ENCODE measurements at places on chromosomes 1 and 21.

- peak; percentile 57 for DNase-seq
Observed at GRCh38 chr1:921011-921837, 2.5 kb upstream of the SAMD11 start.

DNA sequence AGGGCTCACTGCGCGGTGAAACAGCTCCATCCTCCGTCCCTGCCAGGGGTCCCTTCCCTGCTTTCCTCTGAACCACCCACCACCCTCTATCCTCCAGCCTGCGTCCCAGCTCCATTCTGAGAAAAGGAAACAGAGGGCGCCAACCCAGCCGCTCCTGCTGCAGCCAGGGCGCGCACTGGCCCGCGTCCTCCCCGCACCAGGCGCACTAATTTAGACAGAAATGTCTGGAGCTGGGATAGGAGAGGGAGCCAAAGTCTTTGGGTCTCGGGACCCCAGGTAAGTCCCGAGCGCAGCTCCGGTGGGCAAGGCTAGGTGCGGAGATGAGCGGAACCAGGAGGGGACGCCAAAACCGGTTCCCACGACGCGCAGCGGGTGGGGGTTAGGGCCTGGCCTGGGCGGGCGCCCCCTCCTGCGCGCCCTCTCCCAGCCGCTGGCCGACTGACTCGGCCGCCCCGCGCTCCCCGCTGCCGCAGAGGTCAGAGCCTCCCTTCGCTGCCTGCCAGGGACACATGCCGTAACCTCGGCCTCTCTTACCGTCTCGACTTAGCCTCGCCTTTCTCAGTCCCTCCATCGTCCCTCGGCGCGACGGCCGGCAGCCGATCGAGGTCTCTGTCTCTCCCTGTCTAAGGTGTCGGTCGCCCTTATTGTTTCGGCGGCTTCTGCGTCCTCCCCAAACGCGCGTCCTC, 2.0 kb downstream of the CAMK2N1 start:
- peak; percentile 35 for DNase-seq

GRCh38 chr1:33656467-33657005, 184.1 kb downstream of the ZSCAN20 start:
- DNase-seq = no peak

- DNase-seq = no peak
Observed at GRCh38 chr1:14848203-14848602, 249.7 kb downstream of the KAZN start.

- no peak for DNase-seq
Observed at GRCh38 chr1:108502138-108502537, 52.0 kb downstream of the NBPF6 start.

- DNase-seq = no peak
Observed at GRCh38 chr1:65577278-65577677, 156.8 kb downstream of the LEPR start.

DNA sequence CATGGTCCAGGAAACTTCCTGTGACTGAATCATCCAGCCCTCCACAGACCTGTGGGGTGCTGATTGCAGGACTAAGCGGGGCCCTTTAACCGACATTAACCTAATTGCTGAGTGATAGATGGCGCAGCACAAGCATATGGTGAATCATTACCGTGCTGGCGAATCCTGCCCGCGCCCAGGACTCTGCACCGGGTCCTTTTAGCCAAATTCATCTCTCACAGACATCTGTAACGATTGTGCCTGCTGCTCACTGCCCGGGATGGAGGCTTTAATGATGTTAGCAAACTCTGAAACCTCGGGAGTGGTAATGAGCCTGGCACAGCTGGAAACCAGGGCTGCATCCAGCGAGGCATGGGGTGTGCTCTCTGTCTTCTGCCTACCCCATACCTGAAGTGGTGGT, 147.3 kb upstream of the CD34 start:
- peak; percentile 43 for DNase-seq

DNA sequence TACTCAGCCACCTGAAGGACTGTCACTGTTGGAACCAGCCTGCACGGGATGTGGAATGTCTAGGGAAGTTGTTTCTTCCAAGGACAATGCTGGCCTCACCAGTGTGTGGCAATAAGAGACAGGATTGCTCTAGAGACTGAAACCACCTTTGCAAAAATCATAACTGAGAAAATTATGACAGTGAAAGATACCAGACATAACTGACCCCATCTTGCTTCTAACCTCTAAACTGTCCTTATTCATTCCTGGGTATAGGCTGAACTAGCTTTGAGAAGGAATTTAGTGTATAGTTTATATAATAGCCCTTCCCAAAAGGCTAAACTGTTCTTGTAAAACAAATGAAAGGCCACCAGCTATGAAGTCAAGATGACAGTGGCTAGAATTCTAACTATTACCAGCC, 83.6 kb downstream of the IER5 start:
- no peak for DNase-seq

DNA sequence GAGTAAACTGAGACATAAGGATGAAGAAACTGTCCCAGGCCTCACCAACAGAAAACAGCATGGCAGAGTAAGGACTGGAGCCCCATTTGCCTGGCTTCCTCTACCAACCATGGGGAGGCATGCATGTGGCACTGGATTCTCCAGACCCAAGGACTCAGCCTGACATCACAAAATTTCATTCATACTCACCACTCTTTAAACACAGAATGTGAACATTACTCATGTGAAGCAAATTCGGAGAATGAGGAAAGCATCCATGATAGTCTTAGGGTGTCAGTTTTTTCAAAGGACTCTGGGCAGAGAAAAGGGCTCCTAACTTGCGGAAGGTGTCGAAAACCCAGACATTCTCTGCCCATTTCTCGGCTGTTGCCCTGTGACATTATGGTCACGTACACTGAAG, 83.9 kb downstream of the PCNX2 start:
- DNase-seq = no peak

DNA sequence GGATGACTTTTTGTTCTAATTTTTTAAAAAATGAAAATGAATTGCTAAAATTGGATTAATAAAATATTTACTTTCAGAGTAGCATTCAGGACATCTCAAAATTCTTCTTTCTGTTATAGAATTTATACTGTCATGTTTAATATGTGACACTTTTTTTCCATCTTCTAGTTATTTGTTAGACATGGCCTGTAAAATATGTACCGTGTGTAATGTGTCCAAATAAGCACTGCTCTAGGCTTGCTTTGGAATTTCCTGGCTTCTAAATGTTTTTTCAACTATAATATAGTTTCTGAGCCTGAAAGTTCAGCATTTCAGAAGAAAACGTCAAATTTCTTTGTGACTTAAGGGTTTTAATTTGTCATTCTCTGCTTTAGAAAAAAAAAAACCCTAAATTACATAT, 243.6 kb downstream of the DNM3 start:
- no peak for DNase-seq

- DNase-seq = no peak
Observed at GRCh38 chr1:27179379-27179778, 24.5 kb upstream of the SLC9A1 start.

DNA sequence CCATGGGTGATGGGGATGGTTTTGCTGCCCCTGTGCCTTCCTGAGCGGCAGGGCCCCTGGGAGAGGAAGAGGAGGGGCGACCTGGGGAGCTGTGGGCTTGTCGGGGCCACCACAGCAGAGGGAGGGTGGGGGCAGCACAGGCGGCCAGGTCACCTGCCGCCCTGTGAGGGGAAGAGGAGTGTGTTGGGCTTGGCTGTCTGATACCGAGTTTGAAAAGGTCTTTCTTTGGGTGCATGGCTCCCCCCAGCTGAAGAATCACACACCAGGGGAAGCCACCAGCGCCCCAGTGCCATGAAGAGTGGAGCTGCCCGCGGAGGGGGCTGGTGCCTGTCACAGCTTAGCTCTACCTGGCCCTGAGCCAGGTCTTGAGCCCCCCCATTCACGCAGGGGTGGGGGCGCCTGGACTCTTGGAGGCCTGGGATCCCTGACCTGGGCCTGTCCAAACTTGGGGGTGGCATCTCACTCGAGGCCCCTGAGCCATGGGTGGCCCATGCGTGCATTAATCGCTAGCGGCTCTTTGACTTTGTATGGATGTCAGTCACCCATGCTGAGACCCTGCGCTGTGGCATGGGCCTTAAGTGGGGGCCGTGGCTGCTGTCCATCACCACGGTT, 26.4 kb downstream of the CSTB start:
- DNase-seq = no peak

DNA sequence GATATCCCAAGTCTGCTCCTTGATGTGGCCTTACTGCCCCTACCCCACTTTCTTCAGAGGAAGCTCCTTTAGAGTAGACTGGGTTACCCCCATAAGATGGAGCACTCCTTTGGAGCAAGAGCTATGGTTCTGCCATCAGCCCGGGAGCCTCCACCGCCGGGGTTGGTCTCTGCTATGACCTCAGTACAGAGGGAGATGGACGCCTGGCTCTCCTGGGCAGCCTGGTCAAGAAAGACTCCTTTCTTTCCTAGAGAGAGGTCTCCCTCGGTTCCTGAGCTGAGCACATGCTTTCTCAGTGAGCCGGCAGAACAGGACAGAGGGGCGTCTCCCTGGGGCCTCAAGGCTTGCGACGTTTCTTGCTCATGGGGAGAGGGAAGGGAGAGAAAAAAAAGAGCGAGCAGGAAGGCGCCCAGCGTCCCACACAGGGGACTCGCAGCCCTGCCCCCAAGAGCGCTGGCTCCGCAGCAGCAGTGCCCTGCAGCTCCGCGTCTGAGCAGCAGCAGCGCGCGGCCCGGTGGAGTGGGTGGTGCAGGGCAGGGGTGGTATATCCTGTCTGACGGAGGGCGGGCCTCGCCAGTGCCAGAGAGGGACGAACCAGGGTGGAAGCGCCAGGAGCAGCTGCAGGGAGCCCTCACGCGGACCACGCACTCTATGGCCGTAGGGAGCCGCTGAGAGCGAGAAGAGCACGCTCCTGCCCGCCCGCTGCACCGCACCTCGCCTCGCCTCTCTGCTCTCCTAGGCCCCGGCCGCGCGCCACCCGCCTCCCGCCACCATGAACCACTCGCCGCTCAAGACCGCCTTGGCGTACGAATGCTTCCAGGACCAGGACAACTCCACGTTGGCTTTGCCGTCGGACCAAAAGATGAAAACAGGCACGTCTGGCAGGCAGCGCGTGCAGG, at the start of gene PKP1:
Gene PKP1 (plus strand): TSS at position 576 of the 899 bp plus-strand sequence. CDS start 197 bp downstream, at position 773.
- DNase-seq = no peak

DNA sequence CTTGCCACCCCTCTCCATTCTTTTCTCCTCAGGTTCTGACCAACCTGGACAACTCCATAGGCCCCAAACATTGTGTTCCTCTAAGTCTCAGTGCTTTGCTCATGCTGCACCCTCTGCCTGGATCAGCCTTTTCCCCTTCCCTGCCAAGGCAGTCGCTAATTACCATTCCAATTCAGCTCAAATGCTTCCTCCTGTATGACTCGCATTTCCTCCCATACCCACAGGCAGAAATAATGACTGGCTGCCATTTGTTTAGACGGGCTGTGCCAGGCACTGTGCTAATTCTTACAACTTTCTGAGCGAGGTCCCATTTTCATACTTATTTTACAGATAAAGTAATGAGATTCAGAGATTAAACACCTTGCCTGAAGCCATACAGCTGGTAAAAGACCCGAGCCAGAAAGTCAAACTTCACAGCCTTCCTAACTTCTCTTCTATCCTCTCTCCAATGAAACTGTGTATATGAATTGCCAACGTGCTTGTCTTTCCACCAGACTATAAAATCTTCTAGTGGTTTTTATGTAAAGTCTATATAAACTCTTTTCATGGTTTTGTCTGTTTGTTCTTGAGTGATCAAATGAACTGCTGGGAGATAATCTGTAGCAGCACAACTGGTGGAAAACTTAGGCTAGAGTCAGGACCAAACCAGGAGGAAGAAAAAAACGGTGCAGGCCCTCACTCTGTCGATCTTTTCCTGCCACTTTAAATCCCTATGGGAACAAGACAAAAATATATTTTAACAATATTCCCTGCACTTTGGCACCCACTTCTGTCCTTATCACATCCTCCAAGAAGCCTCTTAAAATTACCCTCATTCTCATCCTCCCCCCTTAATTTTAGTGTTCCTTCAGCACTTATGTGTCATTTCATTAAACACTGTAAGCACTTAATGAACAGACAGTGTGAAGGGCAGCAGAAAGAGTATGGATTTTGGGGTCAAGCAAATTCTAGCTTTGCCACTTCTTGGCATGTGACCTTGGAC, 33.7 kb downstream of the RAB3B start:
- no peak for DNase-seq

DNA sequence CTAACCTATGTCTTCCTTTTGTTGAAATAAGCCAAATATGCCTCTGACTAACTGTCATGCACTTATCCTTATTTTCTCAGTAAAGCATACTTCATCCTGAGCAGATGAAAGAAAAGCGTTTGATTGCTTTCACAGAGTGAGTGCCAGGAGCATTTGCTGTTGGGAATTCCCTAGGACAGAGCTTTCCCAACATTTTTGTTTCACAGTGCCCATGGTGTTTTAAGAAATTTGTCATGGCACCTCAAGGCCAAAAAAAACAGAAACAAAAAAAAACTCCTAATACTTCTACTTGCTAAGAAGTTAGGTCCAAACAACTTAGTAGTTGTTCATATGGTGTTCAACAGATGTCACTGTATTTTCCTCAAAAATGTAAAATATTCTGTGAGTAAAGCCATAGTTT, 120.8 kb upstream of the BMP8A start:
- DNase-seq = no peak

GRCh38 chr21:26557106-26557505, 16.0 kb downstream of the CYYR1 start:
- DNase-seq = no peak

DNA sequence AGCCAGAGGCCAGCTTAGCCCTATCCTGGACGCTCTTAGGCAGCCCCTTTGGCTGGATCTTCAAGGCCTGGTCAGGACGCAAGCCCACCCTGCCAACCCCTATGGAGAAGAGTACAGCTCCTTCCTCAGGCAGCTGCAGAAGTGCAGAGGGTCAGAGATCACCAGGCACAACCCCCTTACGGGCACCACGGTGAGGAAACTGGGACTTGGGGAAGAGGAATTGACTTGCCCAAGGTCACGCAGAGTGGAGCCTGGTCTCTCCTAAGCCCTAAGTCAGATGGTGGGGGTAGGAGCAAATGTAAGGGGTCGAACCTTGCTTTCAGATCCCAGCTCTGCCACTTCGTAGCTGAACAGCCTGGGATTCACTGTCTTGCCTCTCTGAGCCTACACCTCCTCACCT, 3.7 kb downstream of the E2F2 start:
- DNase-seq = no peak

DNA sequence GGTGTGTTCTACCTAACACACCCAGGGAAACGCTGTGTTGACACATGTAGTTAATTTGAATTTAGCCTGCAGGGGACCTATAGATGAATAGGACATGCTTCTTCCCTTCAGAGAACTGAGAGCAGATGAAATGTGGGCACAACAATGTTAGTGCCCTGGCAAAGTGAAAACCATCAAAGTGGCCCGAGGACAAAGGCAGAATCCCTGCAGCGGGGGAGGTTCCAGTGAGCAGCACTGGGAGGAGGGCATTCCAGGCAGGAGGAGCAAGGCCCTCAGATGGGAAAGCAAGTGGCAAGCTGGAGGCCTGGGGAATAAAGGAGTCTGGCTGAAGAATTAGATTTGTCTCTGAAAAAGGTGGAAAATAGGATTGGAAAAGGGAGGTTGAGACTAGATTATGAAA, 37.2 kb downstream of the C1orf94 start:
- DNase-seq = no peak

DNA sequence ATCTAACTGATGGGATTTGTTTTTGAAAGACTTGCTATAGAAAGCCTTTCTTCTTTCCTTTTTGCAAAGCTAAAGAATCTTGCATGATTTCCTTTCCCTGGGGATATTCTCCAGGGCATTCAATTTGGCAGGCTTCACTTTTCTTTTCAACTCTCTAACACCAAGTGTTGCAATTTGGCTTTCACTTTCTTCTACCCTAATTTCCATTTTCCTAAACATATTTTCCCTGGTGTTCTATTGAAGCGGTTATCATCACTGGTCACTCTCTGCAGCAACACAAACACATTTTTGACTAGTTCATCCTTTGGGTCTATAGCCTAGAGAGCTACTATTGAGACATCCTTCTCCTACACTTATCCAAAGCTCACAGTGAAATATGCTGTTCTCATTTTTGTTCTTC, 424.5 kb downstream of the NEGR1 start:
- no peak for DNase-seq
